ENCODE measurements at places on chromosomes 3 and 15.

GRCh38 chr15:53759411-53759931 is at the start of gene WDR72:
Gene WDR72 (minus strand): TSS chr15:53759663. CDS start chr15:53733149, 26,514 bp downstream.
- no peak for DNase-seq
- H3K4me3 ChIP-seq = peak within 1 kb of the TSS; percentile 21
- no peaks in the 10 kb centered on the region for H3K4me1 ChIP-seq
- peaks cover 47% of the 10 kb centered on the region for H3K27me3 ChIP-seq

- no peaks in the 10 kb centered on the region for H3K36me3 ChIP-seq
- H3K27me3 ChIP-seq = peaks cover 57% of the 10 kb centered on the region
- H3K4me3 ChIP-seq = no peak overlapping the region
- DNase-seq = no peak
These were observed 250.5 kb upstream of the TLE3 start for GRCh38 chr15:70348226-70348543.

- DNase-seq = no peak
- peaks cover 10% of the 10 kb centered on the region for H3K27me3 ChIP-seq
- no peaks in the 10 kb centered on the region for H3K4me1 ChIP-seq
- no peaks in the 10 kb centered on the region for H3K36me3 ChIP-seq
These were observed 132.8 kb upstream of the SLC24A5 start for GRCh38 chr15:47987908-47988532.

- no peaks in the 10 kb centered on the region for H3K27me3 ChIP-seq
- H3K4me3 ChIP-seq = no peak overlapping the region
- H3K4me1 ChIP-seq = no peaks in the 10 kb centered on the region
These were observed 85.5 kb downstream of the DMXL2 start for GRCh38 chr15:51536965-51537574.

DNA sequence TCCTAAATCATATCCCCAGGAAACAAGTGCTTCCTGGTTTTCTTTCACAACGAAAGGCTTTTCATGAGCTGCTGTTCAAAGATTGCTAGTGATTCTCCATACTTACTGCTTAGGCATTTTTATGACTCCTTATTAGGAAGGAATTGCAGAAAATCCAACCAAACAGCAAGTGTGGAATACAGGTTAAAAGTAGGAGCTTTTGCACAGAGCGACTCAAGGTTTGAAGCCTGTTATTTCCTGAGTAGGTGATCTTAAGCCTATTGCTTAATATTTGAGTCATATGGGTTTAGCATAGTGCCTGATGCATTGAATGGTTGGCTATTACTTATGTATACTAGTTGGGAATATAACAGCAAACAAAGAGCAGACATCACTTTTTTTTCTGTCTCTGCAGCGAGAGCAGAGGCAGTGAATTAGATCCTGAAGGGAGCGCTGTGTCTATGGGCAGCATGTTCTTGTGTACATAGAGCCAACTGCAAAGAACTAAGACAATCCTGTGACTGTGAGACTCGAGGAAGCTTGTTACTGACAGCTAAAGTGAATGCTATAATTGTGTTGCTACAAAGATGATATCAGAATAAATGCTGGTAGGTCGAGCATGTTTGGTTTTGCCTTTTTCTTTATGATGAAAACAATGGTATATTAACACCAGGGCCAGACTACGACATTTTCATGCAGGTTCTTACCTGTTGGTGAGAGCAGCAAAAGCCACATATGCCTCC is 6.3 kb downstream of the TM4SF1 start:
- peaks cover 17% of the 10 kb centered on the region for H3K36me3 ChIP-seq
- DNase-seq = no peak
- no peak overlapping the region for H3K4me3 ChIP-seq
- H3K4me1 ChIP-seq = peaks cover 53% of the 10 kb centered on the region
- H3K27me3 ChIP-seq = no peaks in the 10 kb centered on the region

DNA sequence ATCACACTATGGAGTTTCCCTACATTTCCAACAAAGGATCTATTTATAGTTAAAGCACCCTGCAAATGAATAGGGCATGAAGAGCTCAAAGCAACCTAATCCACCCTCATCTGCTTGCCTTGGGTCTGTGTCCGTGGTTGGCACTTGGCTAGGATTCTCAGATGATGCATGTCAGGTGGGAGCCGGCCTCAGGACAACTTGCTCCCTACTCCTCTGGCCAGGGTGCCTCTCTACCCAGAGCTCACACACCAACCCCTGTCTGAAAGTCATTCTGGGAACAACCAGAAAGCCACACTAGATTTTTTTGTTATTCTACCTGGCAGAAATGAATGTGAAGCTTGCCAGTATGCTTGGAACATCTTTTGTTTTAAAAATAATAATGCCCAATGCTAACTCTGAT is 13.2 kb downstream of the ARHGEF3 start:
- no peak overlapping the region for H3K4me3 ChIP-seq
- H3K4me1 ChIP-seq = peaks cover 10% of the 10 kb centered on the region
- H3K27me3 ChIP-seq = peaks cover 9% of the 10 kb centered on the region

GRCh38 chr3:39788128-39788883 is 21.1 kb upstream of the MYRIP start:
- H3K4me1 ChIP-seq = no peaks in the 10 kb centered on the region
- no peaks in the 10 kb centered on the region for H3K36me3 ChIP-seq
- H3K4me3 ChIP-seq = no peak overlapping the region

GRCh38 chr15:96102631-96103030 is 227.9 kb upstream of the NR2F2 start:
- H3K27me3 ChIP-seq = no peaks in the 10 kb centered on the region
- H3K4me1 ChIP-seq = peaks cover 2% of the 10 kb centered on the region
- H3K36me3 ChIP-seq = no peaks in the 10 kb centered on the region
- DNase-seq = no peak
- H3K27ac ChIP-seq = no peak overlapping the region

GRCh38 chr3:106185949-106186348 is 317.1 kb upstream of the CBLB start:
- H3K4me1 ChIP-seq = peaks cover 5% of the 10 kb centered on the region
- H3K27ac ChIP-seq = no peak overlapping the region
- DNase-seq = no peak

DNA sequence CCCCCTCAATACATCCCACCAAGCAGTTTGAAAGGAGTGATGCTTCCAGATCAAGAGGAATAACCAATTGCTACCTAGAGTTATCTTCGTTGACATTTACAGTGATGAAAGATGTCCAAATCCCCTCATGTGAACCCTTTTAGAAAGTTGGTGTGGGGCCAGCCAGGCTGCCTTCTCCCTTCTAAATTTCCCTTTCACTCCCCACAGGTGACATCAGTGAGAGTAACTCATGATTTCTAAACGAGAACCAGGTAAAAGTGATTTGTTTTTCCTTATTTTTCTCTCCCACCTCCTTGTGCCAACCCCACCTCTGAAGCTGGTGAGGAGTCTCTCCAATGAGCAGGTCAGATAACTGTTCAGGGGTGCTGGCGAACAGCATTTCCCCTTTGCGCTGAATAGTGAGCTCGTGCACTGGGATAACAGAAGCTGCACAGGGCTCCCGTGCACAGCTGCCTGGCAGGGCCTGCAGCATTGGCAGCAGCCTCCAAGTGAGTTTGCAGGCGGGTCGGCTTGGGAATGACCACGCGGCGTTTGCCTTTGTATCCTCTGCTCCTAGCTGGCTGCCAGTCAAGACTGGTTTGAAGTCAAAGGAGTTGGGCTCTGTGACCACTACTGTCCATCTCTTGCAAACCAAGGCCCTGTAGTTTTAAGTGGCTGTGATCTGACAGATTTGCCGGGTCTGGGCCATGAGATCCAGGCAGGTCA is 70.2 kb upstream of the CORO2B start:
- no peak overlapping the region for H3K27ac ChIP-seq
- H3K36me3 ChIP-seq = peaks cover under 1% of the 10 kb centered on the region
- DNase-seq = no peak
- no peak overlapping the region for H3K4me3 ChIP-seq
- peaks cover 66% of the 10 kb centered on the region for H3K4me1 ChIP-seq

DNA sequence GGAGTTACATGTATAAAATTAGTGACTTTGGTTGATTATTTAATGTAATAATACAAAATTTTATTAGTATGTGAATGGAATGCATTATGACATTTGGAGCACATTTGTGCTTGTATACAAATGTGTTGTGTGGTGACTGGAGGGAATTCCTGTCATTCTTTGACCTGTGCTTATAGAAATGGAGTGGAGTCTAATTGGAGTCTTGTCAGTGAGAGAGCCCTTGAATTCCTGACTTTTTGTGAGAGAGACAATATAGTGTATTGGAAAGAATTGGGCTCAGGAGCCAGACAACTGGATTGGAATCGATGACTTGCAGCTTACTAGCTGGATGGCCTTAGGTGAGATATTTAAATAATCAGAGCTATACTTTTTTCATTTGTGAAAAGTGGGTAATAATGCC is 9.4 kb downstream of the TCF12 start:
- H3K4me1 ChIP-seq = peaks cover 79% of the 10 kb centered on the region
- H3K27ac ChIP-seq = peak overlapping the region; percentile 4
- no peaks in the 10 kb centered on the region for H3K27me3 ChIP-seq

DNA sequence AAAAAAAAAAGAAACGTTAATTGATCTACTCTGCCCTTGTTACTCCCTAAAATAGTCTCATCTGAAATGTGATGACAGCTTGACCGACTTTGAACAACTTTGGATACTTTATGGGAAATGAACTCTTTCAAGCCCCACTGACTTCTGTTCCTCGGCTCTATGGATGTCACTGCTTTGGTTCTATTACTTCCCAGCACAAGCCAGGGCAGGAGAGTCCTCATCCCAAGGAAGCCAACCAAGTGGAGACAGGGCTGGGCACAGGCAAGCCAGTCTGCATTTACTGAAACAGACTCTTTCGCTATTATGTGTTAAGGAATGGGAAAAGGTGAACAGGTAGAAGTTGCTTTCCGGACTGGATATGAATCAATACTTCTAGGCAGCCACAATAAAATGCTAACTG is 444.0 kb downstream of the FOXP1 start:
- no peaks in the 10 kb centered on the region for H3K27me3 ChIP-seq
- no peak overlapping the region for H3K4me3 ChIP-seq
- H3K27ac ChIP-seq = no peak overlapping the region
- H3K4me1 ChIP-seq = peaks cover 41% of the 10 kb centered on the region
- peaks cover 2% of the 10 kb centered on the region for H3K36me3 ChIP-seq
- DNase-seq = no peak

DNA sequence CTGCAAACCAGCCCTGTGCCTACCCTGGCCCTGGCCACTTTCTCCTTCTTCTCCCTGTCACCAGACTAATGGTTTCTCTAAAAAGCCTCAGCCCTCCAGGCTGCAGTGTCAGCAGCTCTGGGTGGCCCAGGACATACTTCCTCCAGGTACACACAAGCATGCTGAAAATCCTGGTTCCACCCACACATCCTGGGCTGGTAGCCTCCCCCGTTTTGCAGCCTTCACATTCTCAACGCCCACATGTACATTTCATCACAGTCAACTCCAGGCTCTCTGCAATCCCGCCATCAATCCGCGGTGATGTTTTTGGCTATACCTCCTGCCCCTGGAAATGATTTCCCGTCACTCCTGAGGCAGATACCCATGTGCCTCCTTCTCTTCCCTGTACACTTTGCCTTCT is 59.4 kb downstream of the MAGEF1 start:
- H3K27me3 ChIP-seq = no peaks in the 10 kb centered on the region
- peaks cover 1% of the 10 kb centered on the region for H3K36me3 ChIP-seq
- peaks cover 23% of the 10 kb centered on the region for H3K4me1 ChIP-seq
- H3K27ac ChIP-seq = peak overlapping the region; percentile 11
- no peak for DNase-seq

- DNase-seq = no peak
- no peaks in the 10 kb centered on the region for H3K36me3 ChIP-seq
- peaks cover under 1% of the 10 kb centered on the region for H3K27me3 ChIP-seq
- no peak overlapping the region for H3K27ac ChIP-seq
These were observed 34.4 kb upstream of the GLCE start for GRCh38 chr15:69126054-69126469.

- peaks cover under 1% of the 10 kb centered on the region for H3K4me1 ChIP-seq
- H3K27me3 ChIP-seq = peaks cover 3% of the 10 kb centered on the region
- H3K36me3 ChIP-seq = peaks cover 2% of the 10 kb centered on the region
- peak; percentile 59 for DNase-seq
- H3K4me3 ChIP-seq = no peak overlapping the region
- no peak overlapping the region for H3K27ac ChIP-seq
These were observed 67.8 kb downstream of the PLXNA1 start for GRCh38 chr3:127050733-127051132.

DNA sequence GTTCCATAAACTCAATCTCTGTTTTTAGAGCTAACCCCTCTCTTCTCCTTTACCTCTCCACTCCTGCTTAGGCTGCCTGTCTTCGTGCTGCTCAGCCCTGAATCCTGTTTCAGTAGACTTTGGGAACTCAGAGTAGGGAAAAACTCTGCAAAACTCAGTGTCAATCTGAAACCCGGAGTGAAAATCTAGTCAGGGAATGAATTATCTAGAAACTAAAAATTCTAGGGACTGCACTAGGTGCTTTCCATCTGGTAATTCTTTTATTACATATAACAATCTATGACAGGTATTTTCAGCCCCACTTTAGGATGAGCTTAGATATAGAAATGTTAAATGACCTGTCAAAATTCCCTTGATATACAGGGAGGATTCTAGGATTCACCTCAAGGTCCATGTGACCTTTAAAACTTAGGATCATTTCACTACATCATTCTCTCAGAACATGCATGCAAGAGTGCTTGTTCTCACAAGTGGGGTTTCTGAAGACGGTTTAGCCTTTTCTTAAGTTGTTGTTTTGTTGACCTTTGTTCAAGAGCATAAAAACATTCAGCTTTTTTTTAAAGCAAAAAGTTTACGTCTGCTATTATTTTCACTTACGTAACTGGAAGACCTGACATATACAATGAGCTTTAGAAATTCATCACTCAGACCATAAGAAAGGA is 108.2 kb upstream of the MBNL1 start:
- DNase-seq = no peak
- H3K4me3 ChIP-seq = no peak overlapping the region
- H3K36me3 ChIP-seq = peaks cover 2% of the 10 kb centered on the region

- H3K36me3 ChIP-seq = peaks cover 3% of the 10 kb centered on the region
- H3K27me3 ChIP-seq = no peaks in the 10 kb centered on the region
- H3K4me3 ChIP-seq = no peak overlapping the region
- peak overlapping the region; percentile 85 for H3K27ac ChIP-seq
These were observed 348.0 kb upstream of the DPPA4 start for GRCh38 chr3:109685084-109686079.

- peak overlapping the region; percentile 47 for H3K27ac ChIP-seq
- no peaks in the 10 kb centered on the region for H3K36me3 ChIP-seq
- no peak for DNase-seq
- H3K4me3 ChIP-seq = no peak overlapping the region
- no peaks in the 10 kb centered on the region for H3K27me3 ChIP-seq
- H3K4me1 ChIP-seq = peaks cover 64% of the 10 kb centered on the region
These were observed 88.9 kb upstream of the THBS1 start for GRCh38 chr15:39491886-39492490.

DNA sequence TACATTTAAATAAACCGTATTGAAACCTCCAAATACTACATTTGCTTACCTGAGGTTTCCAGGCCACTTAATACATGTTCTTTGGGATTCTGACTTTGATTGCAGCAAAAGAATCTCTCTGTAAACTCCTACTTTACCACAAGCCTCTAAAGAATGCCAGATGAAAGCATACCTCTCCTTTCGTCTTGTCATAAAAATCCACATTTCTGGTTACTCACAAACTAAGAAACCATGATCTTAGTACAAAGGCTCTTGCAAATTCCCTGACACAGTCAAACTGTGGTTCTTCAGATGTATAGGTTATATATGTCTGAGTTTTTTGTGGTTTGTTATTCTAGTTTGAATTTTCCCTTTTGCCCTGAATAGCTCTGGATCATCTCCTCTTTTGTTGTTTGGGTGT is 188.4 kb downstream of the RAP2B start:
- no peak for DNase-seq
- H3K4me1 ChIP-seq = peaks cover 12% of the 10 kb centered on the region
- no peak overlapping the region for H3K4me3 ChIP-seq
- peak overlapping the region; percentile 38 for H3K27ac ChIP-seq

All from chondrocyte (in vitro differentiated cells).